Upper lobe of left lung (tissue), 6 donors: ENCODE measurements at places on chromosomes 2 and 18. TPM values are rescaled to one million over a fixed set of nuclear protein-coding genes. Genes with fewer than 3 reads are reported as not detected.
A peak's percentile ranks its signal among the peaks of the same experiment; 100 is the strongest.

ITGB6 gene
- 64.1 TPM for total RNA-seq

TNS1 gene
- total RNA-seq = 537 TPM

GRCh38 chr2:186064507-186064906, 325.9 kb downstream of the FSIP2 start:
- no peak for DNase-seq
- H3K4me3 ChIP-seq = no peak overlapping the region
- H3K27me3 ChIP-seq = no peaks in the 10 kb centered on the region

- no peaks in the 10 kb centered on the region for H3K27me3 ChIP-seq
- H3K4me1 ChIP-seq = peaks cover 14% of the 10 kb centered on the region
- H3K4me3 ChIP-seq = peak within 1 kb of the TSS; percentile 51
These were observed at the start of gene RAPGEF4 for GRCh38 chr2:172735582-172736423. RAPGEF4 (plus strand) TSS chr2:172735845; CDS start chr2:172735984, 139 bp downstream.

GRCh38 chr2:80247339-80247738, 57.2 kb downstream of the LRRTM1 start:
- H3K36me3 ChIP-seq = no peaks in the 10 kb centered on the region
- H3K27ac ChIP-seq = no peak overlapping the region
- H3K4me3 ChIP-seq = no peak overlapping the region
- DNase-seq = no peak
- H3K27me3 ChIP-seq = no peaks in the 10 kb centered on the region

GRCh38 chr2:80244905-80245584, 59.5 kb downstream of the LRRTM1 start:
- no peaks in the 10 kb centered on the region for H3K36me3 ChIP-seq
- no peak overlapping the region for H3K27ac ChIP-seq
- H3K4me3 ChIP-seq = no peak overlapping the region

- no peaks in the 10 kb centered on the region for H3K27me3 ChIP-seq
- H3K36me3 ChIP-seq = no peaks in the 10 kb centered on the region
- no peak overlapping the region for H3K27ac ChIP-seq
- no peak overlapping the region for H3K4me3 ChIP-seq
These were observed 1208.6 kb upstream of the ZEB2 start for GRCh38 chr2:145728511-145728910.

GRCh38 chr2:158060835-158061435, 40.7 kb upstream of the UPP2 start:
- H3K27me3 ChIP-seq = no peaks in the 10 kb centered on the region
- DNase-seq = no peak
- H3K4me3 ChIP-seq = no peak overlapping the region

DNA sequence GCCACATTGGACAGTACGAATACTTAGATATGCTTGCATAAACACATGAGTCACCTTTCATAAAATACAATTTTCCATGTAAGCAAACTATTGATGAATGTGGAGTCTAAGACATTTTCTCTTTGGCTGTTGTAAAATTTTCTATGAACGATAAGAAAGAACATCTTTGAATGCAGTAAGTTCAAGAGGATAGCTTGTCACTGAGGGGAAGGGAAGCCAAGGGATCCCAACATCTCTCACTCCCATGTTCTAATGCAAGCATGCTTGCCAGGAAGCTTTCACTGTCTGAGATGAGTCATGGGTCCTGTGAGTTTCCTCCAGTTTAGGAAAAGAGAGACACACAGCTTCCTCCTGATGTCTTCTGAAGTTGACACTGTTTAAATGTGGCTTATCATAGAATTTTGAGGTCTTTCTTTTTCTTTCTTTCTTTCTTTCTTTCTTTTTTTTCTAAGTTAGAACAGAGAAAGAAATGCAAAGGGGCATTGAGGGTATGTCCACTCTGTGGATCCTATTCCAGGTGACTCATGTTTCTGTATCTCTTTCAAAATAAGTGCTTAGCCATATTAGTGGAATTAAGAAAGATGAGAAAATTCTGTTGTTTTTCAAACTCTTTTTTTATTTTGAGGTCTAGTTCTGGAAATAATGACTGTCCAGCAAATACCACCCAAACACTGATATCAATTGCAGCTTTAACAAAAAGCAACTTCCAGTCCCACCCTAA, 146.6 kb downstream of the RDH14 start:
- no peaks in the 10 kb centered on the region for H3K4me1 ChIP-seq
- no peaks in the 10 kb centered on the region for H3K36me3 ChIP-seq
- H3K4me3 ChIP-seq = no peak overlapping the region
- no peaks in the 10 kb centered on the region for H3K27me3 ChIP-seq

ALPP gene
- total RNA-seq = 51.5 TPM

AKAIN1 gene
- total RNA-seq = not detected

ZFAND2B gene
- total RNA-seq = 43.8 TPM

DNA sequence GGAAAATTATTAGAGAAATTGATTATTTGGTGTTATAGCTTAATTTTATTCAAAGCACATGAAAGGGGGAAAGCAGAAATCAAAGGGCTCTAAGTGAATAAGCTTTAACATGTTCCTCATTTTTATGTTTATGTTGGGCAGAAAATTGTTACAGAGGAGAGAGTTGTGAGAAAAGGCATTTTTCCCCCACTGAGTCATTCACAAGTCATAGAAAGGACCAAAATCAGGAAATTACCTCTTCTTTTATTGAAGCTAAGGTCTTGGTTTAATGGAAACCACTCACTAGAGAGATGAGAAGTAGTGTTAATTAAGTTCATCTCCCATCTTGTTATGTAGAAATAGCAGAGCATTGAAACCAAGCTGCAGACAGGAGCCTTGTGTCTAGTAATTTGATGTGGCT, 175.3 kb upstream of the THUMPD2 start:
- no peak for DNase-seq
- no peak overlapping the region for H3K4me3 ChIP-seq
- no peak overlapping the region for H3K27ac ChIP-seq
- H3K4me1 ChIP-seq = no peaks in the 10 kb centered on the region
- no peaks in the 10 kb centered on the region for H3K27me3 ChIP-seq

GRCh38 chr2:11616851-11617415, 53.1 kb downstream of the NTSR2 start:
- H3K4me1 ChIP-seq = no peaks in the 10 kb centered on the region
- no peak overlapping the region for H3K27ac ChIP-seq
- H3K27me3 ChIP-seq = no peaks in the 10 kb centered on the region
- H3K36me3 ChIP-seq = no peaks in the 10 kb centered on the region
- no peak overlapping the region for H3K4me3 ChIP-seq

- DNase-seq = no peak
- peak overlapping the region; percentile 98 for H3K27ac ChIP-seq
- H3K4me1 ChIP-seq = peaks cover 100% of the 10 kb centered on the region
- no peak overlapping the region for H3K4me3 ChIP-seq
These were observed 70.4 kb downstream of the LRRFIP1 start for GRCh38 chr2:237697586-237698357.

- no peaks in the 10 kb centered on the region for H3K36me3 ChIP-seq
- DNase-seq = no peak
- no peaks in the 10 kb centered on the region for H3K4me1 ChIP-seq
These were observed 45.0 kb downstream of the METTL4 start for GRCh38 chr18:2526329-2526728.
